Stimulated activated naive CD4-positive, alpha-beta T cell (primary cell): ENCODE measurements at places on chromosomes 4 and X.
A peak's percentile ranks its signal among the peaks of the same experiment; 100 is the strongest.

- DNase-seq, result no peak
Measured at GRCh38 chr4:124955476-124955875, 242.9 kb upstream of the ANKRD50 start.

GRCh38 chrX:97132664-97133415 lies 249.1 kb downstream of the RPA4 start:
- DNase-seq, result no peak

GRCh38 chr4:73406548-73406875 lies 2.4 kb downstream of the ALB start:
- no peak for DNase-seq

DNA sequence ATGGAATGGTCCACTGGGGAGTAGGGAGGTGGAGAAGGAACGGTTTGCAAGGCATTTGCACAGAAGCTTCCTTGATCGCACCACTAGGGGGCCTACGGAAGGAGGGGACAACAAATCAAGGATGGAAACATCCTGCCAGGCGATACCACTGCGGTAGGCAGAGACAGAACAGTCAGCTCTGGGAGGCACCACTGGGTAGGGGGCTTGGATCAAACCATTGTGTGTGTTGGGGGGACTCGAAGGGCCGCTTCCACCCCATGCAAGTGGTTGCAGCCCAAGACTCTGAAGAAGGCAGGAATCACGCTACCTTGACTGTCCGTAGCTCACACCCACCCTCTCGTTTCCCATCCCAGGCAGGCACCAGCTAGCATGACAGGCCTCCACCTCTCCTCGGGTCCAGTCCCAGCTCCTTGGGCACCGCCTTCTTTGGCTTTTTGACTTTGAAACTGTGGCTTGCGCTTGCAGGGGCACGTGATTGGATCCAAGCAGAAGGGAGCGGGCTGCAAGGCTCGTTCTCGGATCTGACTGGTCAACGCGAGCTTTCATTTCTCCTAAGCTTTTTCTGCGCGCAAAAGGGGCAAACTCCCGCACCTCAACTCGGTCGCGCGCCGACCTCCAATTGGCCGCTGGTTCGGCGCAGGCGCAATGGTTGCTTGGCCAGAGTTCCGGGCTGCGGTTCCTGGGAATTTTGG lies 28.4 kb downstream of the GAGE1 start:
- peak; percentile 46 for DNase-seq

DNA sequence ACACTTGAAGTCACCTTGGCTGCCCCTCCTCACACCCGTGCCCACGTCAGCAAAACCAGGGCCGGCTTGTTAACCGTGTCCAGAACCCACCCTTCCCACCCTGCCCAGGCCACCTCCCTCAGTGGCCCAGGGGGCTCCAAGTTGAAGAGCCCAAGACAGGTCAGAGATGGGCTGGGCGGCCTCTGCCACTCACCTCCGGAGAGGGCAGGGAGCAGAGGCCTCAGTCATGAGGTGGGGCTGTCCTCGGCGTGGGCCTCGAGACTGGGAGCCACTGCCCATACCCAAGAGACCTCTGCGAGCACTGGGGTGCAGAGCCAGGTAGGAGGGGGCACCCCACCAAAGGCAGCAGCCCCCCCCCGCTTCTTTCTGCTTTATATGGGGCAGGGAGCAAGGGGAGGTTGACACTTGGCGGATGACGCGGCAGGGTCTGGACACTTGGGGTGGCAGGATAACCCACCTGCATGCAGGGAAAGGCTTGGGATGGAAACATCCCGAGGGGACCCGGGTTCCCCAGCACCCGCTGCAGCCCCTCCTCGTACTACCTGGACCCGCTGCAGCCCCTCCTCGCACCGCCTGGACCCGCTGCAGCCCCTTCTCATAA lies 38.0 kb upstream of the SPON2 start:
- DNase-seq, result no peak

DNA sequence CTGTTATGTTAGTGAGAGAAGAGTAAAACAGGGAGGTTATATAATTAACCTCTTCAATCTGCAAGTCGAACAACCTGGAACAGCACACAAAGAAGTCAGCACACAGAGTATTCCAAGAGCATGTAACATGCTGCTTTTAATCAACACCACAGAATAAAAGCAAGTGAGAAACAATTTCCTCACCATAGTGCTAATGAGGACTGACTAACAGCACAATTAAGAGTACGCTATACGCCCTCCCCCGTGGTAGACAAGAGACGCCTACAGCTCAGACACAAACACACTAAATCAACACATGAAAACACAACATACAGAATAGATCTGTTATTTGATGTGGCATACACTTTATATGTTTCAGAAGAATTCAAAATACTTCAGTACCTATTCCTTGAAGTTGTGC lies 103.0 kb downstream of the PPP3CA start:
- no peak for DNase-seq

- no peak for DNase-seq
Measured at GRCh38 chr4:137345597-137345996, 186.7 kb downstream of the PCDH18 start.
